ENCODE measurements at places on chromosomes 3 and 15.
A peak's percentile ranks its signal among the peaks of the same experiment; 100 is the strongest.

DNA sequence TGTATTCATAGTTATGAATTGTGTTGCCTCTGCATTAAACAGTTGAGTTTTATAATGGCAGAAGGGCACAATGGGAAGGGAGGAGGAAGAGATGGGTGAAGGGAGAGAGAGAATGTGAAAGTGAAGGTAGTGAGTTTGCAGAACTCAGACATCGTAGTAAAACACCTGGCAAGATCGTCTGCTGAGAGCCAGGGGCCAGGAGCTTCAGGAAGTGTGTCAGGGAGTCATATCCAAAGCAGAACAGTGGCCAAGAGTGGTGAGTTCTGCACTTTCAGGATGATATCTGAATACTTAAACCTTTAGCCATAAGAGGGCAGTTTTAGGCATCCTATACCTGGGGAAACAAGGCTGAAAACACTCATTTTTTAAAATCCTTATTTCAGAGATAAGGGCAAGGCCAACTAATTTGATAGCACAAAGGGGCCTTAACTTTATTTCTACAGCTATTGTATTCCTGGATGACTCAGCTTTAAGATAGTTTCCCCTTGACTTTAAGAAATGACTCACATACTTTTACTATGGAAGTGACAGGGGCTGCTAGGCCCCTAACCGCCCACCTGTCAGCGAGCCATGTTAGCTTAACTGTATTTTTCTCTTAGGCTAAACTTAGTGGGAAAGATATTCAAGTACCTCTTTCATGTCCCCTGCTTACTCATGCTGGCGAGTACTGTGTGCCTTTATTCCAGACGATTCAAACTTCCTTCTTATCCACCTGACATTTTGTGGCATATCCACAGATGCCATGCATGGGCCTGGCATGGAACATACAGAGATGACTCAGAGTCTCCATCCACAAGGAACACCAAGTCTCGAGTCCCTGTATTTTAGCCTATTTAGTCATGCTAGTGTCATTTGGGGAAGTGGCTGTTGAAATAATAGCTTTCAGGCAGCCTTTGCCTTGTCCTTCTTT lies 53.9 kb downstream of the RLBP1 start:
- DNase-seq: no peak

DNA sequence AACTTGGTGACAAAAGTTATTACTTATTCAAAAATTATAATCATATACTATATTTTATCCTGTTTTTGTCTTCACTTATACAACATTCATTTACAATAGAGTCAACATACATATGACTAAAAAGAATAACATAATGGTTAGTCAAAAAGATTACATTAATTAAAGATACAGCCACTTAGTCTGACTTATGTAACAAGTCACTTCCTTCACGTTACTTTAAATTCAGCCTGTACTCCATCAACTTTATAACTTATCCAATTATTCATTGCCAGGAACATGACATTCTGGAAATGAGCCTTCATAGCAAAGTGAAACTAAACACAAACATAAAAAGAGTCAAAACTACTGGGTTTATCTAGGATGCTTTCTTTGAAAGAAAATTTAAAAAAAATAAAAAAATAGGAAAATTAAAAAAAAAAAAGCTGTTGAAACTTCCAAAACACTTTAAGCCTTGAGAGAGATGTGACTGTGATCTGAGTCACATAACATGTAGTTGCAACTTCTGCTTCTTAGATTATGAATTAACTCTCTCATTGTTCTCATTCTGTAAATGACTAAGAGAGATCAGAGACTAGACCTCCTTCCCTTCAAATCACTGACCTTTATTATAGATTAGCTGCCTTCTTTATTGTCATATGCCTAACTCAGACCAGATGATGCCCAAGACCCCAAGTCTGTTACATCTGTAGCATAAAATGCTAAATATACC lies 107.8 kb downstream of the MYRIP start:
- no peak for DNase-seq

- peak; percentile 66 for DNase-seq
Observed at GRCh38 chr3:50644561-50644960, 27.6 kb downstream of the MAPKAPK3 start.

GRCh38 chr3:172476347-172476746 lies 28.1 kb upstream of the GHSR start:
- peak; percentile 2 for DNase-seq

DNA sequence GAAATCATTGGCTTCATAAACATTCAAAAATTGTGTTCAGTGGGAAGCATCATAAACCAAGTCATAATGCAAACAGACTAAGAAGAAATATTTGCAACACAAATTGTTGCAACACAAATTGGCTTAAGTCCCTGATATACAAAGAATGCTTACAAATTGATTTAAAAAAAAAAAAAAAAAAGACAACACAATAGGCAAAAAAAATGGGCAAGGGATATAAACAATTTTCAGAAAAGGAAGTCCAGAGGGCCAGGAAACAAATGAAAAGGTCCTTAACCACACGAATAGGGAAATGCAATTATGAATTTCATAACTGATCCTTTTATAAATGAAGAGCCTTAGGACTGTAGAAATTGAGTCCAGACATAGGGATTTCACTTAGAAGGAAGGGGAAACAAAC lies 98.9 kb downstream of the LRRK1 start:
- no peak for DNase-seq

All from stomach (tissue), 19 donors.